ENCODE measurements at places on chromosomes 3 and 15.

- no peak for DNase-seq
These were observed 29.5 kb downstream of the POPDC2 start for GRCh38 chr3:119630880-119631329.

DNA sequence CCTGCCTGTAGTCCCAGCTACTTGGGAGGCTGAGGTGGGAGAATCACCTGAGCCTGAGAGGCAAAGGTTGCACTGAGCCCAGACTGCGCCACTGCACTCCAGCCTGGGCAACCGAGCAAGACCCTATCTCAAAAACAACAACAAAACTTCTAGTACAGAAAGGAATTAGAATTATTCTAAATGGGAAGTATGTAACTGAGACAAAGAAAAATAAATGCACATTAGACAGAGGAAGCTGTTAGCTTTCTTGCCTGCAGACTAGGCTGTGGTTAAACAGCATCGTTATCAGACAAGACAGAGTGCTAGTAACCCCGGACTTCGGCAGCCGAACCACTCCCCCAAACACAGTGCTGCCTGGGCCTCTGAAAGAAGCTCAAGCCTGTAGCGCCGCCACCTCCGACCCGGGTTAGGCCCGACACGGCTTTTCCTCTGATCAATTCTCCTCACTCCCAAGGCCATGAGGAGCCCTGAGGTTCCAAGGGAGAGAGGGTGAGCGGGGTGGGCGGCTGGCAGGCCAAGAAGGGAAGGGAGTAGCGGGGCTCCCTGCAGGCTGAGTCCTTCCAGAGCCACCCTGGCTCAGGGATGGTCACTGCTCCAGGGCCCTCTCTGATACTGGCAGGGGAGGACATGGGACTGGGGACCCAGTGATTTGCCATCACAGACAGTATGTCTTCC, 44.8 kb upstream of the MUC4 start:
- DNase-seq: no peak

- DNase-seq: no peak
These were observed 148.5 kb upstream of the HACD2 start for GRCh38 chr3:123733341-123733740.

DNA sequence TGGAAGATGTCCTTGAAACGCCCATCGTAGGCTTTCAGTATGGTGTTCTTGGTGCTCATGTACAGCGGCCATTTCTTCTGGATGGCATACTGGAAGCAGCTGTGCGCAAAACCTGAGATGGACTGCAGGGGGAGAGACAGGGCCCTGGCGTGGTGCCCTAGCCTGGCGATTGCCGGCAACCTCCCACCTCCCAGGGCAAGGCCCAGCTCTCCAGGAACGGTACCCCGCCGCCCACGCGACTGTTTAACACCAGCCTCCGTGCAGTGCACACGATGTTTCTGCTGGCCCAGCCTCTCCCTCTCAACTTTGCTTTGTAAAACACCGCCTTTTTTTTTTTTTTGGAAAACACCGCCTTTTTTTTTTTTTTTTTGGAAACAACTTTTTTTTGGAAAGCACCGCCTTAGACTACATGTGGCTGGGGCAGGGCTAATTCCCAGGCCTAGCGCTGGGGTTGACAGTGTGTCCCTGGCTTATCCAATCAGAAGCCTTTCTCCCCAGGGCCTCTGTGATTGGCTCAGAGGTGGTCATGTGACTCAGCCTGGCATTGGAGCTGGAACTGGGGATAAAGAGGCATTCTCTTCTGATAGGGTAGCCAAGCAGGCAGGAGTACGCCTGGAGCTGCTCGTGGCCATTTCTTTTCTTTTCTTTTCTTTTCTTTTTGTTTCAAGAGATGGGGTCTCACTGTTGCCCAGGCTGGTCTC, 14.7 kb downstream of the IDH2 start:
- peak; percentile 39 for DNase-seq

- no peak for DNase-seq
These were observed 67.7 kb downstream of the USF3 start for GRCh38 chr3:113628788-113629187.

GRCh38 chr3:182486463-182486862, 306.8 kb upstream of the ATP11B start:
- no peak for DNase-seq

- DNase-seq: no peak
These were observed 24.2 kb downstream of the SLC6A1 start for GRCh38 chr3:11016727-11017126.

DNA sequence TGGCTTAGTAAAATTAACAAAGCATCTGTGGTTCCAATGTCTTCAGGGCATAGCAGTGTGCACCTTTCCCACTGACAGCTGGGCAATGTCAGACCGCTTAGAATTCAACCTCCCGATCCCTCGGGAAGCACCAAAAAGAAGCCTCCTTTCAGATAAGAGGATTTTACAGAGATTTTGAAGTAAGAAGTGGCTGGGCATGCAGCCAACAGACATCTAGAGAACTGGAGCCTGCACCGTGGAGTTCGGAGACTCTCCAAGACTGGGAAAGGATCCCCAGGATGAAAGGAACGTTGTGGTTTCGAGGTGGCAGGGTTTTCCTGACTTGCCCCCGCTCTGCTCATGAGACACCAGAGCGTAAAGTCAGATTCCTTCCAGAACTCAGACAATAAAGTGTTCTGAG, 5.3 kb downstream of the FAM174B start:
- DNase-seq: no peak

DNA sequence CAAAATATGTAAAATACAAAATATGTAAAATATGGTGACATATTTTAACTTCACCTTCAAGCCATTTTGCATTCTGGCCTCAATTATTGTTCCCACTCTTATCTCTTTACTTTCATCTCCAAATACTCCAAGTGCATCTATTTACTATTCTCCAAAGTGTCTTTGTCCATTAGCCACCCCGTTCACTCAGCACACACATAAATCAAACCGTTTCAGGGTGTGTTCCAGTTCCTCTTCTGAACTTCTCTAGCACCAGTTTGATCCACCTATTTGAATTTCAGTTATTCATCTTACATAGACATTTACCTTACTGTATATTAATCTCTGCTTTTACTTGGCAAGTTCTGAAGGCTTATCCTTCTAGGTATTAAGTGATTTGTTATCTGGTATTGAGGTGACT, 45.1 kb downstream of the SGO1 start:
- no peak for DNase-seq

DNA sequence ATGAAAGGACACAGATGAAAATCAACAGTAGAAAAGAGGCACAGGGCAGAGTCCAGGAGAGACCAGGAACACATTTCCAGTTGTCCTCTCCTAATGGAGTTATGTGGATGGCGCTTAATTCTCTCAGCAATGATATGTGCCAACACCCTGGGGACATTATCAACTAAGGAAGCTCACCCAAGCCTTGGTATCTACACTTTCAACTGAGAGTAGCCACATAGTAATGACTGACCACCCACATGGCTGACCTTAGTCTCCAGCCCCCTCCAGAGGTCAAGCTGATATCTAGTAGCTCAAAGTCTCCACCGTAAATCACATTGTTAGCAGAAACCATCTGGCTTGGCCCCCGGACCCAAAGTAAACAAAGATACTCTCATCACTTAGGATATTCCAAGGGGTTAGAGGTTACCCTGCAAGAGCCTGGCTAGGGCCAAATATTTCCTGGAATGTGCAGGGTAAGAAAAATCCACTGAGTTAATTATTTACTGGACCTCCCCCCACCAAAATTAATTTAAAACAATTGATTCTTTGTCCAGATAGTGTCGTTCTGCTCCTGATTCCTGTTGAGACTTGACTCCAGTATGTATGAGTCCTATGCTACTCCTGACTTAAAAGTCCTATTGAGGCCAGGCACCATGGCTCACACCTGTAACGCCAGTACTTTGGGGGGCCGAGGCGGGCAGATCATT, 24.8 kb downstream of the GABRR3 start:
- DNase-seq: no peak

DNA sequence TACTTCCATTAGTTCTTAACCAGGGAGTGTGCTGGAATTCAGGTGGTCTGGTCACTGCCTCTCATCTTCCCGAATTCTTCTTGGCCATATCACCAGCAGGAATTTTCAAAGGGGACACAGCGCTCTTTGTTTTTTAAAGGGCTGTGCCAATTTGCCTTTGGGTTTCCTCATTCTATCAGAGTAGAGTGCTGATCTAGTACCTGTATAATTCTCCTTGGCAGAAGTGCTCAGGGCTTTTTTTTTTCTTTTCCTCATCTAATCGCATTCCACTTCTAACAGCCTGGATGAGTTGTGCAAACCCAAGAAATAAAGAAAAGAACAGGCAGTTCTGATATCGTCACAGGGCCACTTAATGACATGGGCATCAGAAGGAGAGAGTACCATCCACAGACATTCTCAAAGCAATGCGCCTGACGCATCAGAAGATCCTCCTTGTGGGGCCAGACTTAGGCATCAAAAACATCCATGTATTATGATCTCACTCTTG, 121.0 kb downstream of the ASB7 start:
- DNase-seq: no peak

GRCh38 chr3:107217172-107217571, 160.1 kb upstream of the CCDC54 start:
- no peak for DNase-seq

DNA sequence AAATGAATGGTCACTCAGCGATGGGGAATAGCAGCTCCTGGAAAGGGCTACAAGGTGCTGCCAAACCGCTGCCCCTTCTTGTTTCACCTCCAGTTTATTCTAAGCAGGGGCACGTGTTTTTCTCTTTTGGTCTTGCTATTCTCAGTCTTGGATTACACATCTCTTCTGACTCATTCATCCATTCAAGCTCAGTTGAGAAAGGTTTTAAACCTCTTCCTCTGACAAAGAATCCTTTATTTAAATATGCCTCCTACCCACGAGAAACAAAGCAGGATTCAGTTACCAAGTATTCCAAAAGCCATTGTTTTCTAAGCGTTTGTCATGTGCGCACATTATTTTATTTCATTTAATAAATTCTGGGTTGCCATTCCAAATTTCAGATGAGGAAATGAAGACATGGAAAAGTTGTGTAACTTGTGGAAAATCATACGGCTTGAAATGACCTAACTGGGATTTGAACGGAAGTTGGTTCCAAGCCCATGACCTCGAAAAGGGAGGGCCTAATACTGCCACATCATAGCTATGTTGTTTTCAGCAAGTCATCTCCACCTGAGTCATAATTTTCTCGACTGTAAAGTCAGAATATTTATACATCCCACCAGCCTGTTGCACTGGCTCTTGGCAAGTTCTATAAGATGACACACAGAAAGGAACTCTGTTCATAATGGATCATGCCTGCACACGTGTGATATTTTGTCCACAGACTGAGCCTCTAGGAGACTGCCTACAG, 292.0 kb upstream of the SLCO3A1 start:
- DNase-seq: no peak

- DNase-seq: peak; percentile 61
These were observed 7.5 kb upstream of the PGPEP1L start for GRCh38 chr15:99014803-99015697.

DNA sequence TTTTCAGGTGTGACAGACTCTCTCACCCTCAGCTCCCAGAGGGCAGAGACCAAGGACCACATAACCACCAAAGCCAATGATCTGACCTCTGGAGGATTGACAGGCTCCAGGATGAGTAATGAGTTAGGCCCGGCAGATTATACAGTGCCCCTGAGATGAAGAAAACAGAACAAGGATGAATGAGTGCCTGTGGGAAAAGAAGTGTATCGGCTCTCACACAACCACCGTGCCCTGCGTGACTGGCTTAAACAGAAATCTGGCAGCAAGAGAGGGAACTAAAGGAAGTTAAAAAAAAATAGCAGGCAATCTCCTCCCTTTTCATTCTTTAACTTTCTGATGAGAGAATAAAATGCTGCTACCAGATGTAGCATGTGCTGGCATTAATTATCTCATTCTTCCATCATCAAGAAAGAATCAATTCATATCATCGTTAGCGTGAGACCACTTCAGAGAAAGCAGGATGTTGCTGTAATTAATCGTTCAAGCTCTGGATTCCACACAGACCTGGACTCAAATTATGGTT, 227.5 kb upstream of the COL8A1 start:
- DNase-seq: no peak

GRCh38 chr3:38268522-38268921, 2.9 kb downstream of the SLC22A13 start:
- no peak for DNase-seq

GRCh38 chr3:164222197-164222596, 856.1 kb downstream of the SI start:
- DNase-seq: no peak

DNA sequence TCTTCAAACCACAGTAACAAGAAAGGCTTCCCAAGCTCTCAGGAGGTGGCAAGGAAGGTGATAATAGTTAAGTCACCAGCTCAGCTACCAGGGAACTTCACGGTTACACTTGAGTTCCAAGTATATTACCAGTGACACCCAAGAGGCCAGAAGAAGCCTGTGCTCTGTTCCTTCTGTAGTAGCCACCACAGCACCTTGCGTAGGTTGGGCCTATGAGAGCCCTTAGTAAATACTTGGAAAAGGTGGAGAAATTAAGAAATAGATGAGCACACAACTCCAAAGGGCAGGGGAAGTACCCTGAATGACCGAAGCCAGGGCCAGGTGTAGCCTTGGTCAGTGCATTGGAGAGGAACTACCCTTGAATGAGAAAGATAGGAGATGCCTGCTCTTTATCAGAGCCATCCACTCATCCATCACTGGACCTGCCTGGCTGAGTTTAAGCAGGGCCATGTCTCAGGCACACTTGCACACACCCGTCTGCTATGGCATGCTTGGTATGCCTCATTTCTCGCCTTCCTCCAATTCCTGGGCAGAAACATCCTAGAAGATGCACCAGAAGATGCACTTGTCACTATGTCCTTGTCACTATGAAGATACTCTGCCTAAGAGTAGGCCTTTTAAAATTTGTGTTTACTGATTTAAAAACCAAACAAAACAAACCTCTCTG, 32.6 kb upstream of the NDUFB4 start:
- no peak for DNase-seq

DNA sequence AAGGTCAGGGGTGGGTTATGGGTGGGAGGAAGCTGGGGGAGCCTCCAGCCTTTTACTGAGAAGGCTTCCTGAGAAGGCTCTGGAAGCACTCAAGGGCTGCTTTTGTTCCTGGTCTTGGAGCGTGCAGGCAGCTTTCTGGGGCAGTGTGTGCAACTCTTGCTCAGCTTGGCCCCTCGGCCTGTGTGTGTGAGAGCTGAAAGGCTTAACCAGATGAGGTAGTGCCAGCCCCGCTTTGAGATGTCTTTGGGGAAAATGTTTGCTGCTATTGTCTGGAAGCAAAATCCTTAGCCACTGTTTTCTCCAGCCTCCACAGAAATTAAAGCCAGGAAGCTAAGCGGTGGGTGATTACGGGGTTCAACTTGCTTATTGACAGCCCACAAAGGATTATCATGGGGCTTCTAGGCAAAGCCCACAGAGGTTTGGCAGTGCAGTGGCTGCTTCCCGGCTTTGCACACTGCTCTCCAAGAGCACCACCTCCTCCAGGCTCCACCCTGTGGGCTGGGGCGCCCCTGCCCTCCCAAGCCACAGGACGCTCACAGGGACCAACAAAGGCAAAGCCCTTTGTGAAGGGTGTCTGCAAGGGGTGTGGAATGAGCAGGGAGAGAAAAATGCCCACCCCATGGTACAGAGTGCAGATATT, 121.7 kb upstream of the TLE3 start:
- DNase-seq: no peak

GRCh38 chr3:49386056-49386756, 25.6 kb downstream of the RHOA start:
- DNase-seq: no peak

GRCh38 chr15:81224232-81224631, 27.6 kb downstream of the IL16 start:
- no peak for DNase-seq

GRCh38 chr15:31086344-31086743, 15.2 kb downstream of the TRPM1 start:
- no peak for DNase-seq

- peak; percentile 97 for DNase-seq
These were observed 5.2 kb downstream of the LINS1 start for GRCh38 chr15:100596792-100597191.

- no peak for DNase-seq
These were observed 25.8 kb upstream of the NFKBIZ start for GRCh38 chr3:101823525-101823924.

GRCh38 chr3:149291178-149291577, 42.3 kb downstream of the TM4SF18 start:
- DNase-seq: peak; percentile 49

Measured in activated CD4-positive, alpha-beta T cell treated with anti-CD3 and anti-CD28 coated beads, Interleukin-10, Interleukin-2, amounts not matched to agents 100 ng/mL and 50 ng/mL, durations not matched to agents 16 hours and 8 hours (primary cell).